ENCODE measurements at places on chromosomes 11 and 22.

GRCh38 chr22:42438293-42438650, 6.1 kb upstream of the NFAM1 start:
- DNase-seq = no peak

DNA sequence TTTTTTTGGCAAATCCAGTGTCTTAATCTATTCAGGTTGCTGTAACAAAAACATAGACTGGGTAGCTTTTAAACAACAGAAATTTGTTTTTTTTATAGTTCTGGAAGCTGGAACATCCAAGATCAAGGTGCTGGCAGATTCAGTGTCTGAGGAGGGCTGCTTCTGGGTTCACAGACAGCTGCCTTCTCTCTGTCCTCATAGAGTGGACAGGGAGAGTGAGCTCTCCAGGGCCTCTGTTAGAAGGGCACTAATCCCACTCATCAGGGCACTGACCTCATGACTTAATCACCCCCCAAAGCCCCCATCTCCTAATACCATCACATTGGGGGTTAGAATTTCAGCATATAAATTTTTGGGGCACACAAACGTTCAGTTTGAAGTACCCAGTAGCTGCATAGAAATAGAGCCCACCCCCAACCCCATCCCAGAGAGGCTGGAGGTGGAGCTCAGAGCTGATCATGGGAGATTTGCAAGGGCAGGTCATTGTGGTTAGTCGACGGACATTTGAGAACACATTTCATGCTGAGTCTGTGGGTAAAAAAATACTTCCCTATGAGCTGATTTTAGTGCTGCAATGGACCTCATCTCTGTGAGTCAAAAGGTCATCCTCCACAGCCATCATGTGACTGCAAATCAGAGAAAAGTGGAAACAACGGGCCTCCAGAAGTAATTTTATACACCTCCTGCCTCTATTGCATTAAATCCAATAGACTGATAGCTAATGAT, 203.1 kb upstream of the CADM1 start:
- no peak for DNase-seq

DNA sequence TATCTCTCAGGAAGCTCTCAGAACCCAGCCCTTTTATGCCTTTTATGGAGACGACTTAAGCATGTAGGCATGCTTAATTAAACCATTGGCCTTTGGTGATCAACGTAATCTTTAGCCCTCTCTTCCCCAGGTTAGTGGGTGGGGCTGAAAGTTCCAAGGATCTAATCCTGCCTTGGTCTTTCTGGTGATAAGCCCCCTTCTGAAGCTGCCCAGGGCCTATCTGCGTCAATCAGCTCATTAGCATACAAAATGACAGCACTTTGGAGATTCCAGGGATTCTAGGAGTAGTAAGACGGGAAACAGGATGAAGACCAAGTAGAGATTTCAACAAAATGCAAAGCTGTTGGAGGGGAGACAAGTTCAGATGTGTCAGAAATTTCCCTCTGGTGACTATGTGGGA, 3.1 kb downstream of the FAM118A start:
- no peak for DNase-seq

DNA sequence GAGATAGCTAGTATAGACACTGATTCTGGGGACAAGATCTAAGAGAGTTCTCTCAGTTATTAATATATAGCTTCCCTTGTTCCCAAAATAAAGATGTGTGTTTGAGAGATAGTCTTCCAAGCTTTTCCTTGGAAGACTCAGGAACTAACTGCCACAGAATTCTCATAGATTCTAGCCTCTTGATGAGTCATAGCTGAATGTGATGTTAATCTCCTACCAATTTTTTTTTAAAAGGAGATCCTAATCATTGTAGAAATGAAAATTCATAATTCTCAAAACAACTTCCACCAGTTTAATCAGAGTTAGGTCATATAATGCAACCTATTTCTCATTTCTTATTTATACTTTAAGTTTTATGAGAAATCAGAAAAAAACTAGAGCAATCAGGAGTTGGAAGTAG, 148.8 kb downstream of the JRKL start:
- DNase-seq = no peak

DNA sequence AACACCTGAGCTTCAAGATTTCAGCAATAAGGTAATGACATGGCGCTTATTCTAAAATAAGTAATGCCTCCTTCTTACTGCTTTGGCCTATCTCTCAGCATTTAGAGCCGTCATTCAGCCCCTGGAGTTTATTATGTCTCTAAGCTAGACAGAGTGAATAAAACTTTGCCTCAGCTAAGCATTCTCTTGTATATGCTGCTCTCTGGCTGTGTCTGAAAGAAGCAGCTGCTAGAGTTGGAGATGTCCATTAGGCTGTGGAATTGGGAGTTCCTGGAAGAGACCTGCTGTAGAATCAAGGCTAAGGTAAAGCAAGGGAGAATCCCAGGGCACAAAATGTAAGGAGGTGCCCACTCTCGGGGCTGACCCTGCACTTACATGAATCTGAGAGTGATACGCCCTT, 35.5 kb upstream of the TTC12 start:
- no peak for DNase-seq

DNA sequence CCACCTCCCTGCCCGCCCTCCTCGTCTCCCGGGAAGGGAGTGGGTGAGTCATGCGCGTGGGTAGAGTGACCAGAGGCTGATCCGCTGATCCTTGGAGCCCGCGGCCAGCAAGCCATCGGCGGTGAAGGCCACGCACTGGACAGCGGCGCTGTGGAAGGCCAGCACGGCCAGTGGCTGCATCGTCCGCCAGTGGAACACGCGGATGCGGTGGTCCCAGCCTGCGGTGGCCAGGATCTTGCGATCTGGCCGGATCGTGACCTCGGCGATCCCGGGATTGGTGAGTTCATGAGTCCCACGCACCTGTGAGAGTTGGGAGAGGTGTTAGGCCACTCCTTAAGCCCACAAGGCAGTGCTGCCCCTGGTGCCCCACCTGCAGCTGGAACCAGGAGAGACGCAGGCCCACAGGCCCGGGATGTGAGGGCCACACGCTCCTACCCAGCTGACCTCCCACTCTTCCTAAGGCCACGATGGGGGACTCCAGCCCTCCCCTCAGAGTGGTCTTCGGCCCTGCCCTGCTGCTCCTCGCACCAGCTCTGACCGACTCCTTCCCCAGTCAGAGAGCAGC, 28.2 kb downstream of the TBX1 start:
- DNase-seq = no peak

DNA sequence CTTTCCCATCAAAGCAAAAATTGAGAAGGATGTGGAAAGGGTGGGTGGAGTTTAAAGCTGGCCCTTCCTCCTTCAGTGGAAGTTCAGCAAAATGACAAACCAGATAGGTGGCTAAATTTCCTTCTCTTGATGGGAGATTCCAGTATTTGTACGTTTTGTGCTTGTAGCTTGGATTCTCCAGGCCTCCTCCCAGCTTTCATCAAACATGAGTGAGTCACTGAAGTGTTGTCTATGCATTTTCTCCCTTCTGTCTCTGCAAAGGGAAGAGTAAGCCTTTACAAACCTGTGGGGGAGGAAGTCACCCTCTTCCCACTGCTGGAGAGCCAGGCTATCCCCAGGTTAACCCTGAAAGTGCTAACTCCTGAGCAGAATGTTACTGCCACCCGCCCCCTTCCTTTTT, 6.4 kb downstream of the MARK2 start:
- no peak for DNase-seq

- DNase-seq = peak; percentile 41
Observed at GRCh38 chr22:38866399-38867123, 5.5 kb downstream of the CBX6 start.

DNA sequence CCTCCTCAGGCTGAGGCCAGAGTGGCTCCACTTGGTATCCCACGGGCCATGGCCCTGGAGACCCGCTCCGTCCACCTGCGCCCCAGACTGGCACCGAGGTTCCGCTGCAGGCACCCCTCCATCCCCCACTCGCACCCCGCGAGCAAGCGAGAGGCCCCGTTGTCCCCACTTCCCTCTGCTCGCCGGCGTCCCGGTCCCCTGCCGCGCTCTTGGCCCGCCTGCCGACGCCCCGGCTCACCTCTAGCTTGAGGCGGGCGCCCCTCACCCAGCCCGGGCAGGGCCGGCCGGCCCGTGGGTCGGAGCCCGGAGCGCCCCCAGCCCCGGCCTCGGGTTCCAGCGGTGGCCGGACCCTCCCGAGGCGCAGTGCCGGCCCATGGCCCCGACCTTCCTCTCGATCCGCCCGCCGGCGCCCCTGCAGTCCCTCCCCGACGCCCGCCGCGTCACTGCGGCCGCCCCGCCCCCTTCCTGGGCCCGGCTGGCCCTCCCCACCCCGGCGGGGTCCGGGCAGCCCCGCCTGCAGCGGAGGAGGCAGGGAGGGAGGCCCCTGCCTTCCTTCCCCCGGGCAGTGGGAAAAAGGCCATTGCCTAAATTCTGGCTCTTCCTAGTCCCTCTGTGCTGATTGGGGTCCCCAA, at the start of gene PITPNM1:
TSS of gene PITPNM1 (minus strand) at position 414 of the 632 bp plus-strand sequence. CDS start 1,183 bp downstream, outside the sequence.
- DNase-seq = peak; percentile 78

DNA sequence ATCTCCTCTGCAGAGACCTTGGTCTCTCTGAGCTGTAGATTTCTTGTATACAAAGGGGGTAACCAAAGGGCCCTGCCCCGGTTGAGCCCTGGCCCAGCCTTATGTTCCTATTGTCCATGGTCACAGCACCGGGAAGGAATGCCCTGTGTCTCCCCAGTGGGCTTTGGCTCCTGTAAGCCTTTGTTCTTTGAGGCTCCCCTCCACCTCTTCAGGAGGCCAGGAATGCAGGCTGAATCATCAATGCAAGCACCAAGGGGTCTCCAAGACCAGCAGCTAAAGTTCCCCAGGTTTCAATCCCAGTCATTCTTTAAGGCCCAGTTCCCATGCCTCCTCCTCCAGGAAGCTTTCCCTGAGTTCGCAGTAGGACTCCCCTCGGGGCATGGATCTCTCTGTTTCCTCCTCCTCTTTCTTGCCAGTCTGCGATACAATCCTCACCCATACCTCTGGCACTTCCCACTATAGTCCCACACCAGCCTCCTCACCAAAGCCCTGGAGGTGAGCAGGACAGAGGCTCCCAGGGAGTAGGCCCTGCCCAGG, 29.2 kb upstream of the KLHL35 start:
- DNase-seq = no peak

GRCh38 chr11:128853559-128853958, 13.5 kb downstream of the KCNJ1 start:
- DNase-seq = no peak

DNA sequence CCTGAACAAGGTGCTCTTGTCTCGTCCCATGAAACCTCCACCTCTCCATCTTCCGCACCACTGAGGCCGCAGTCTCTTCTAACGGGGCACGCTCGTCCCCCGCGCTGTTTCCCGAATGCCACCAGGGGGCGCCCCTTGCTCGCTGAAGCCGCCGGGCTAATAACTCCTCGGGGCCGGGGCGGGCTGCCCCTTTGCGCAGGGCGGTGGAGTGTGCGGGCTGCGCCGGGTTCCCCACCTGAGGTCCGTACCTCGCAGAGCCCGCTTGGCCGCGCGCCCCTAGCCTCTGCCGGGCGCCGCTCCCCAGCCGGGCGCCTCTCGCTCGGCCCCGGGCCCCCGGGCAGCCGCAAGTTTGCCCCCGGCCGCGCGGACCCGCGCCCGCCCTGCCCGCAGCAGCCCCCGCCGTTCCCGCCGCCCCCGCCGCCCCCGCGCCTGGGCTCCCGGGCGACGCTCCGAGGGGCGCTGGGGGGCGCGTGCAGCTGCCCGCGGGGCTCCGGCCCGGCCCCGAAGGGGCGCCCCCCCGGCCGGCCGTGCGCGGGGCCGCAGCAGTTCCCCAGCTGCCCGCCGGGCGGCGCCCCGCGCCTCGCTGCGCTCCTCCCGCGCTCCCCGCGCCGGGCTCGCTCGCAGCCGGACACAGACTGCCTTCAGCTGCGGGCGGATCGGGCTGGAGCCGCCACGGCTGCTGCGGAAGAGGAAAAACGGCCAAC, at the start of gene GRIK4:
TSS of gene GRIK4 (plus strand) at position 633 of the 704 bp plus-strand sequence. CDS start 148,571 bp downstream, outside the sequence.
- peak; percentile 84 for DNase-seq

DNA sequence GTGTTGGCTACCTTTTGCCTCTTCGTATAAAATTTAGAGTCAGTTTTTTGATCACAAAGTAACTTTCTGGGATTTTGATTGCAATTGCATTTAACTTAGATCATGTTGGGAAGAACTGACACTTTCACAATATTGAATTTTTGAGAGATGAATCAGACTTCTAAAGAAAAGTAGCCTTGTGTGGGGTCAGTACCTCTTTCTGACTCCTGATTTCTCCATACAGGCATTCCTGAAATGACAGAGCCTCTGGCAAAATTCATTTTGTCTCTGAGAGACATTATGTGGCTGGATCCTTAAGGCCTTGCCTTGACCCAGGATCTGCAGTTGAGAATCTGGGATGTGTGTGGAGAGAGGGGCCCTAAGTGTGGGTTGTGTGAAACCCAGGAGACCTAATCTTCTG, 37.8 kb downstream of the PPFIBP2 start:
- DNase-seq = no peak

- no peak for DNase-seq
Observed at GRCh38 chr22:41911001-41911611, 3.8 kb downstream of the SHISA8 start.

GRCh38 chr22:25876871-25877270, 134.9 kb downstream of the MYO18B start:
- DNase-seq = no peak

GRCh38 chr11:13216019-13216710, 61.4 kb upstream of the BMAL1 start:
- DNase-seq = peak; percentile 53

DNA sequence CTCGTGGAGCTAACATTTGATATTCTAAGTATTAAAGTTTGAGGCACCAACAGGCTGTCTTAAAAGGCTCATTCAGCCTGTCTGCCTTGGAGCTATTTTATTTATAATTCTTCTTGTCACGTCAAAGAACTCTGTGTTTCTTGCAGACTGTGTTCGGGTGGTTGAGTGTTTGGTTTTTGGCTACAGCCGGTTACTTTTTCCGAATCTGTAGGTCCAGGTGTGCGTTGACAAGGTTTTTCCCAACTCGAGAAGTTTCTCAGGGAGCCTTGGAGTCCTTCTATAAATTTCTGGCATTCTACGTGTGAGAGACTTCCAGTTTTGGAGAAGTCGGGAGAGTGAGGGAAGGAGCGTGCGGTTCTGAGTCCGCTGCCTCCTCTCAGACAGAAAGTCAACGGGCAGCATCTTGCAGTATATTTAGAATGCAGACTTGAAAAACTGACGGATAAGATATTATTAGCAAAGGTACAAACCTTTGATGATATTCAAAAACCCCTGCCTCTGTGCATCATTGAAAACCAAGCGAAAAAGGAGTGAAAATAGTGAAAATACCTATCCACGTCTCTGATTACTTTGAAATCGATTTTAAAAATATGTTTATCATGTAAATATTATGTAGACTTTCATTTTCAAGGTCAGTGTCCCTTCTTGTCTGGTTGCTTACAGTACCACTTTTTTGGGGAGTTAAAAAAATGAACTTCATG, 85.2 kb upstream of the PPARA start:
- peak; percentile 26 for DNase-seq

GRCh38 chr11:68524681-68525080, 64.1 kb downstream of the PPP6R3 start:
- DNase-seq = no peak

Data from left hindlimb (tissue), 1 donor.